Astrocyte of the cerebellum (primary cell): ENCODE measurements at places on chromosomes 4 and X.

DNA sequence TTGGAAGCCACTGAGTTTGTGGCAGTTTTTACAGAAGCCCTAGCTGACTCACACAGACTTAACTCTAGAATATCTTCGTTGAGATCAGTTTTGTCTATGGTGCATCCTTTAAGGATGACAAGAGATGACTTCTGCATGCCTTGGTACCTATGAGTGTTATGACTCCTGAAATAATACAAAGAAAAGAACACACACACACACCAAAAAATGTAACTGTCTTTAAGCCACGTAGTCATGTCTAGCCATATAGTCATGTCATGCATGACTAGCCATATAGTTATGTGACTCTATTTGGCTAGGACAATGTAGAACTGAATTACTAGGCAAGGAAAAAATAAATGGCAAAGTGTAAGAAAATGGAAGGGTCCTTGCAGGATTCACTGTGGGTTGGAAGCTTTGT, 447.8 kb downstream of the NLGN4X start:
- DNase-seq: no peak

DNA sequence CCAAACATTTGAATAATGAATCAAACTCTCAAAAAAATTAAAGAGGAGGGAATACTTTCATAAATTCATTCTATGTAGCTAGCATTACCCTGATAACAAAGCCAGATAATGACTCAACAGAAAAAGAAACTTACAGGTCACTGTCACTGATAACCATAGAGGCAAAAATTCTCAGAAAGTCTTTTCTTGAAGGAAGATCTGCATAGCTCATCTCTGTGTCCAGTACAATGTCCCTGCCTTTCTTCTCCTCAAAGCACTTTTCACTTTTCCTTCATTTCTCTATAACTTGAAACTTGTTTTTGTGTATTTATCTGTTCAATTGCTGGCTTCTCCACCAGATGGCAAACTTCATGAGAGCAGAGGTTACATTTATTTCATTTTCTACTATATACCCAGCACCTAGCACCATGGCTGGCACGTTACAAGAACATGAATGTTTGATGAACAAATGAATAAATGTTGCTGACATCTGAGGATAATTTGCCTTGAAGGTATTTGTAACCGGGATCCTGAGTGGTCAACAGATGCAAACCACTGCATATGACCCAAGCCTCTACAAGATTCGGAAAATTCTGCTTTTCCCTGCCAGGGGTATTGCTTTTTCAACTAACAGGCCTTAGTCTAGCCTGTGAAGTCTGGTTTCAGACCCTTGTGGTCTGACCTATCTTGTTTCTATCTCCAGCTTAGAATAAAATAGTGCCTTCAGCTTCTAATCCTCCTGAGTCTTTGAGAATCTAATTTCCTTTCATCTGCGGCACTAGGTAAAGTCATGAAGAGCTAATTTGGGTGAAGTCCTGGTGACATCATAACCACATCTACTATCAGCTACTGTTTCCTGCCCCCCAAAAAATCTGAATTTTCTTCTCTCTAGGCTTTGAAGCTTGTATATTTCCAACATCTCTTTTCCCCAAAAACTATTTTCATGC, 52.5 kb upstream of the ANTXR2 start:
- DNase-seq: peak; percentile 15

GRCh38 chrX:95065151-95065550, 1391.1 kb downstream of the FAM133A start:
- no peak for DNase-seq

- DNase-seq: no peak
These were observed 222.5 kb upstream of the FAT1 start for GRCh38 chr4:186946136-186946535.
